ENCODE measurements at places on chromosomes 12 and 14.

GRCh38 chr12:70638639-70639360 is 1.6 kb upstream of the PTPRB start:
- DNase-seq, result no peak

GRCh38 chr14:92315050-92315805 is 7.7 kb upstream of the SLC24A4 start:
- DNase-seq, result no peak

GRCh38 chr12:114192549-114192948 is 213.4 kb downstream of the TBX5 start:
- DNase-seq, result no peak

DNA sequence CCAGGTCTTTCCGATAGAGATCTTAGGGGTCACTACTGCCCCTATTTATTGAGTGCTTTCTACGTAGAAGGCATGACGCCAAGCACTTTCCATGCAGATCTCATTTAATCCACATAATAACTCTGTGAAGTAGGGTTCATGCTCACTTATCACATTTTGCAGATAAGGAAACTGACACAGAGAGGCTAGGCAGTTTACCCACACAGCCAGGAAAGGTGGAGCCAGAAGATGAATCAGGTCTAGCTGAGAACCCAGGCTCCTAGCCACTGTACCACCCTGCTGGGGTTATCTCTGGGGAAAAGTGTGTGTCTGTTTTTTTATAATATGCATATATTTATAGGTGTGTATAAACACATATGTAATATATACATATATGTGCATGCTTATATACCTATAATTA is 83.6 kb downstream of the KSR2 start:
- no peak for DNase-seq
